ENCODE measurements at places on chromosomes 2 and 18. TPM values are rescaled to one million over a fixed set of nuclear protein-coding genes. Genes with fewer than 3 reads are reported as not detected.

GALR1 gene
- not detected for total RNA-seq

MFSD2B gene
- total RNA-seq, result not detected

CAPN14 gene
- 2.0 TPM for total RNA-seq

CYS1 gene
- 0.54 TPM for total RNA-seq

EVX2 gene
- not detected for total RNA-seq

WDR12 gene
- 129 TPM for total RNA-seq

GPR39 gene
- total RNA-seq, result not detected

RALB gene
- total RNA-seq, result 7.2 TPM

AQP4 gene
- total RNA-seq, result not detected

PPP4R3B gene
- 65.7 TPM for total RNA-seq

MYO3B gene
- 4.4 TPM for total RNA-seq

RNF25 gene
- 27.3 TPM for total RNA-seq

SPATA3 gene
- total RNA-seq, result not detected

ANKAR gene
- 5.7 TPM for total RNA-seq

CFAP65 gene
- total RNA-seq, result 0.11 TPM

CD8B gene
- not detected for total RNA-seq

All from Karpas-422 (cell line).